A549 treated with GW870086 at 1 μM for 4 hours (cell line): ENCODE measurements at places on chromosomes 2 and 18. TPM values are rescaled to one million over a fixed set of nuclear protein-coding genes. Genes with fewer than 3 reads are reported as not detected.

Gene CRYGC
- total RNA-seq, result not detected in 5 replicates

Gene XDH
- total RNA-seq, result 1.0 to 1.3 TPM (median 1.1 TPM) in 5 replicates

Gene SNTG2
- total RNA-seq, result not detected in 5 replicates

Gene RASGRP3
- 0.55 to 1.2 TPM (median 0.72 TPM) in 5 replicates for total RNA-seq

Gene SCN9A
- 2.6 to 5.0 TPM (median 4.2 TPM) in 5 replicates for total RNA-seq

Gene PROM2
- 0.03 to 0.32 TPM (median 0.18 TPM) in 4 of 5 replicates, not detected in the other for total RNA-seq

Gene HTR2B
- total RNA-seq, result 0.06 TPM in 1 of 5 replicates, not detected in the others
